ENCODE measurements at places on chromosomes 5 and 9. TPM values are rescaled to one million over a fixed set of nuclear protein-coding genes. Genes with fewer than 3 reads are reported as not detected.

- H3K4me1 ChIP-seq = no peaks in the 10 kb centered on the region
- no peaks in the 10 kb centered on the region for H3K27me3 ChIP-seq
- no peaks in the 10 kb centered on the region for H3K36me3 ChIP-seq
- no peak overlapping the region for H3K27ac ChIP-seq
These were observed 636.2 kb downstream of the BRINP1 start for GRCh38 chr9:118732998-118733397.

DNA sequence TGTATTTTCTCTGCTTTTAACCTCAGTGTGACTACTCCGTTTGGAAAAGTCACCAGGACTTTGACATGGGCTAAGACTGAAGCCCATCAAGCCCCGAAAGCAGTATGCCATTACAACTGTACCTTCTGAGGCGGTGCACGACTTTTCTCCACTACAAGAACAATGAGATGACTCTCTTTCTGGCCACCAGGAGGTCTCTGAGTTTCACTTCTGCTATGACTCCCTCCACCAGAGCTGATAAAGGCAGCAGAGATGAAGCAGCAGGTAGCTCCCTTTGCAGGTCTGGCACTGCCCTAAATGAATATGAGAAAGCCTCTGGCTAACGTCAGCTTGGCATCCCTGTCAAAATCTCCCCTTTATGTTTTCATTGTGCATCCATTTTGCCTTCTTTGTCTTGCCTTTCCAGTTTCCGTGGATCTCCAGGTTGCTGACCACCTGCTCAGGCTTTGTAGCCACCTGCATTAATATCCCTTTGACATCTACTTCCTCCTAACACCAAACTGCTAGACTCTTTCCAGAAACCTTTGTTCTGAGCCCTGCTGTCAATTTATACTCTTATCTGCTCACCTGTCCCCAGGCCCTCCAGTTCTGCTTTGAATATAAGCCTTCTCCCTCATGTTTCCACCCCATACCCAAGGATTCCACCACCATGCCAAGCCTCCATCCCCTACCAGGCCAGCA, 221.7 kb downstream of the ZNF608 start:
- DNase-seq = no peak
- no peaks in the 10 kb centered on the region for H3K36me3 ChIP-seq

DNA sequence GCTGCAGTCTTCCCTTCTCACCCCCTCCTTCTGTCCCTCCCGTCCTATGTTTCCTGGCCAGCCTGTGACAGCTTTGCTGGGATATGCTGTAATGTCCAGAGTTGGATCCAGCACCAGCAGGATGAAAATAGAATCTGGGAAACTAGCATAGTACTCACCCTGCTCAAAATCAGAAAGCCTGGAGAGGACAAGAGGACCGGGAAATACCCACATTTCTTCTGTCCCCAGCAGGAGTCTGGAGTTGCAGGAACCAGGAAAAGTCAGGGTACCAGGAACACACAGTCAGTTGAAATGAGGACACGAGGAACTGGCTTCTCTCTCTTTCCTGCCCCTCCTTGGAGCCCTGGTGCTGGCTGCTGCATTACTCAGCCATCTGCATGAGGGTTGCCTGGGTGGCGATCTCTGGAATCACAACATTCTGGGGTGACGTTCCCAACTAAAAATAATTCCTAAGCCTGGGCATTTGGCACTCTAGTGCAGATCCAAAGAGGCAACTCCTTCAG, 59.6 kb upstream of the NFIL3 start:
- DNase-seq = no peak

- no peaks in the 10 kb centered on the region for H3K36me3 ChIP-seq
- H3K27ac ChIP-seq = no peak within 1 kb of the TSS
- peak within 1 kb of the TSS; percentile 18 for H3K4me3 ChIP-seq
- H3K4me1 ChIP-seq = peaks cover 7% of the 10 kb centered on the region
These were observed at the start of gene CD72 for GRCh38 chr9:35618325-35618727. Gene CD72 (minus strand): TSS chr9:35618413. CDS start chr9:35618303, 110 bp downstream.

The LIX1 gene
- polyA plus RNA-seq = not detected

The ARL14EPL gene
- 0.10 TPM for polyA plus RNA-seq

The USP20 gene
- 15.7 TPM for polyA plus RNA-seq

The INSL4 gene
- not detected for polyA plus RNA-seq

DNA sequence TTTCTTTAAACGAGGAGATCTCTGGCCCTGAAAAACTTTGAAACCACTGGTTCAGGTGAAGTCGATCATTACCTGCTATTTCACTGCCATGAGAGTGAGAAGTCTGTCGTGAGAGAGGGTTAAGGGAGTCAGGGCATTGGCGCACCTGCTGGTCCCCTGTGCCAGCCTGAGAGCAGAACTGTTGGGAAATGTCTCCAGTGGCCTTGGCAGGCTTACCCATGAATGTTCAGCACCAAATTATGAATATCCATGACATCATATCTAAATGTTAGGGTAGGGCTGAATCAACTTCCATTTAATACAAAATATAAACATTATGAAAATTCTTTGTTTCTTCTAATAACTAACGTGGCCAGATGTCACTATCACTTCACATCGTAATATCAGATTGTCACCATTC, 379.3 kb downstream of the KDM4C start:
- DNase-seq = no peak
- no peaks in the 10 kb centered on the region for H3K27me3 ChIP-seq
- no peak overlapping the region for H3K4me3 ChIP-seq
- peaks cover 10% of the 10 kb centered on the region for H3K36me3 ChIP-seq
- H3K27ac ChIP-seq = no peak overlapping the region

DNA sequence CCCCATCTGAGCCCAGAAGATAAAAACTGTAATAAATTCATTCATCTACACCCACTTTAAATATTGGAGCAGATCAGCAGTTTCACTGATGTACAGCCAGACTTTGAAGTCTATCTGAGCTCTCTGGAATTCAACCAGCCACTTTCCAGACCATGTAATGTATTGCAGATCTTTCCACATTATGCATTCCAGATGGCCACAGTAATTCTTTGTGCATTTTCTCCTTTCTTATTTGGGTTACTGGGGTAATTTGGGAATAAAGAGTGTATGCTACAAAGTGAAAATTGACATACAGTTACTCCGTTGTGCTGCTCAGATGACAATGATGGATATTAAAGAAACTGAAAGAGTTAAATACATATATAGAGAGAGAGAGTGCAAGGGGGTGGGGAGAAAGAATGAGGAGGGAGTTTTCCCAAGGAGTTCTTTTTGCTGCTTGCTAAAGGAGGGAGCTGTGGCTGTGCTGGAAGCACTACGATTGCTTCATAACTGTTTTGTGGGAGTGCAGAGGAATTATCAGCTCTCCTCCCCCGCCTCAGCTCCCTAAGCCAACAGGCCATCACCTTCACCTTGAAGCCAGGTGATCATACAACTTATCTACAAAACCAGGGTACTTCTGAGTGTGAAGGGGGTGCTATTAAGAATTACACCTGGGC, 152.8 kb downstream of the GAS1 start:
- peak; percentile 69 for DNase-seq
- no peaks in the 10 kb centered on the region for H3K36me3 ChIP-seq
- peaks cover 1% of the 10 kb centered on the region for H3K4me1 ChIP-seq

The ERGIC1 gene
- 204 TPM for polyA plus RNA-seq

All from lung (tissue), 17 donors.